NCI-H2029 treated with DMSO at 0.1 percent for 48 hours (cell line): ENCODE measurements at places on chromosomes 1 and 21.

DNA sequence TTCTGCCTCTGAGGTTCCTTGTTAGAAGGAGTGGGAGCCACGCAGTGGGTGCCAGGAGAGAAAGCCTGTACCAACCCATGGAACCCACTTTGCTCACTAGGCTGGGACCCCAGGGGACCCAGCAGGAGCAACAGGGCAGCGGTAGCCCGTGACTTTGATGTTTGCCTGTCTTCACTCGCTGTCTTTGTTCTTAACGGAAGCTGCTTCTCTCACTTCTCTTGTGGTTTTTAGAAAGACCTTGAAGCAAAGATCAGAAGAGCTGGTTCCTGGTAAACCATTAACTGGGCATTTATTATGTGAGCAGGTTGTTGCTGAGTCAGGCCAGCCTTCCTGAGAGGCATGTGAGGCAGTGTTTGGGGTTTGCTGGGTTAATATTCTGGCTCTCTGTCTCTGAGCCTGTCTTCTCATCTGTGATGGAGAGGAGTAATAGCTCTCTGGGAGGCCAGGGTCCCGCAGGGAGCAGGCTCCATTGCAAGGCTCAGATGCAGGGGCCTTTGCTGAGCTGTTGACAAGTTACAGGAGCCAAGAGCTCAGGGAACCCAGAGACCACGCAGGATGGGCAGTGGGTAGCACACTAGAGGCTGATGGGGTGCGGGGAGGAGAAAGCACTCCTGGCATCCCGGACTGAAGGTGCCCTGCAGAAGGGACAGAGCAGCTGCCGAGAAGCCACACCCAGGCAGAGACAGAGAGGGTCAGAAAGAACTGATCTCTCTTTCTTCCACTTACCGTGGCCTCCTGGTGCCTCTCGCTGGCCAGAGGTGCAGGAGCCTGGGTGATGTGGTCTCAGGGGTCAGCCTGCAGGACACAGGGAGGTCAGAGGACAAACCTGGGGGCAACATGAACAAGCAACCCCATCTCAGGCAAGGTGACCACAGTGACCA is 367.5 kb upstream of the C1orf174 start:
- no peak for DNase-seq

- DNase-seq, result no peak
Observed at GRCh38 chr1:53581476-53581875, 122.3 kb downstream of the DMRTB1 start.

- DNase-seq, result no peak
Observed at GRCh38 chr1:114154963-114155322, 1.3 kb upstream of the SYT6 start.

DNA sequence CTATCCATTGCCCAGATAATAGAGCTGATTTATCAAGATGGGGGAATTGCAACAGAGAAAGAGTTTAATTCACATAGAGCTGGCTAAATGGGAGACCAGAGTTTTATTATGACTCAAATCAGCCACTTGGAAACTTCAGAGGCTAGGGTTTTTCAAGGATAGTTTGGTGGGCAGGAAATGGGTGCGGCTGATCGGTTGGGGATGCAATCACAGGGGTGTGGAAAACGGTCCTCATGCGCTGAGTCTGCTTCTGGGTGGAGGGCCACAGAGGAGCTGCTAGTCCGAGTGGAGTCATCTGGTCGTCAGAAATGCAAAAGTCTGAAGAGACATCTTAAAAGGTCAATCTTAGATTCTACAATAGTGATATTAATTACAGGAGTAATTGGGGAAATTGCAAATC is 32.0 kb upstream of the FAM89A start:
- no peak for DNase-seq

GRCh38 chr1:89761901-89762300 is 58.9 kb upstream of the LRRC8D start:
- no peak for DNase-seq

- peak; percentile 88 for DNase-seq
Observed at GRCh38 chr1:37347104-37347649, 127.2 kb upstream of the ZC3H12A start.

DNA sequence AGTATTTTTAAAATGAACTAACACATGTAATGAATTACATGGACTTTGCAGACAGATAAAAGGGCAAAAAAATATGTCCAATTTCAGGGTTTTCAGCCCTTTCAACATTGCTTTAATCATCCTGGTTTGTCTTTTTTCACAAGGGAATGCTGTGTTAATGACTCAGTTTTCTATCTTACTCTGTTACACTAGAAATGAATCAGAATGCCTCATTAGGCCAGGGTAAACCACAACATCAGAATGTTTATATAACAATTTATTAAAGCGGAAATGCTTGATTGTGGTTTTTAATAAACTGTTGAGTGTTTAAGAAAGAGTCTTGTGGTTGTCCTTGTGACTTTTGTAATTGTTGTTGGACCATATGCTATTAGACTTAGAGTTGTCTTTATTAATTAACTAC is 13.5 kb downstream of the GORAB start:
- no peak for DNase-seq

DNA sequence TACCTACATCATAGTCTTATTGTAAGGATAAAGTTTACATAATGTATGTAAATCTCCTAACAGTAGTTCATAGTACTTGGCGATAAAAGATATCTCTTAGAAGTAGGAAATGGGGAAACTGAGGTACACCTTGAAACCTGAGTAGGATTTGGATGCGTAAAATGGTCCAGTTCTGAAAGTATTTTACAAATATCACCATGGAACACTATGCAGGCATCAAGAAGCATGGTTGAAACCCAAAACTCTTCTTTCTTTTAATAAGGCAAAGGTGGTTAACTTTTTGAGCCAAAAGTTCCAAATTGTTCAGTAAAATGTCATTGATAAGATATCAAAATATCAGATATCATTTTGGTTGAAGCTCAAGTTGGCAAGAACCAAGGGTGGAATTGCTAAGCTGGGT is 46.0 kb downstream of the ROR1 start:
- no peak for DNase-seq

GRCh38 chr1:9010781-9011323 is 15.4 kb downstream of the SLC2A7 start:
- no peak for DNase-seq
